GM23338 (cell line): ENCODE measurements at places on chromosomes 3 and 15. TPM values are rescaled to one million over a fixed set of nuclear protein-coding genes. Genes with fewer than 3 reads are reported as not detected.
A peak's percentile ranks its signal among the peaks of the same experiment; 100 is the strongest.

DNA sequence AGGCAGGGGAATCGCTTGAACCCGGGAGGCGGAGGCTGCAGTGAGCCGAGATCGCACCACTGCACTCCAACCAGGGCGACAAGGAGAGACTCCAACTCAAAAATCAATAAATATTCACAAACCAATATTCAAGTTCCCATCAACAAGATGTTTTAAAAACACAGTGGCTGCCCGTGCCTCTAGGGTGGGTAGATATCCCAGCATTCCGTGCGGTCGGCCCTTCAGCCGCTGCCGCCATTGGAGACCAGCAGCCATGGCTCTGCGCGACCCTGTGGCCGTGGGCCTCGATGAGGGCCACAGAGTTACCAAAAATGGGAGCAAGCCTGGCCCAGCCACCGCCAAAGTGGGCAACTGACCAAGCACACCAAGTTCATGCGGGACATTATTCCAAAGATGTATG is 6.7 kb downstream of the ULK4 start:
- DNase-seq: no peak

DNA sequence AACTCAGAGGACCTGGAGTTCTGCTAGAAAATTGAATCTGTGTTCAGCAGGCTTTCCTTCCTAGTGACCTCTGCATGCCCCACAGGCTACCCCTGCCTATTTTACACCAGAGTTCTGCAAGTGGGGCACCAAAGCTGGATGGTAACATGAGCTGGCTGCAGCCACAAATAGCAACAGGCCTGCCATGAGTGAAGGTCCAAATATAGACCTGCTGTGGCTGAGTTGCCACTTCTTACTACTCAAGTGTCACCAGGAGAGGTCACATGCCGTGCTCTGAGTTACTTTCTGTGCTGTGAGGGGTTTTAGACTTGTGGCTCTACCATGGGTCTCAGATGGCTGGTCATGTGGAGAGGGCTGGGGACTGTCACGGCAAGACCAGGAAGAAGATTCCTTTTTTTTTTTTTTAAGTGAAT is at the start of gene FSD2:
TSS of gene FSD2 (minus strand) at position 76 of the 413 bp plus-strand sequence. CDS start 18,679 bp downstream, outside the sequence.
- no peak for DNase-seq

APBA2 gene
- total RNA-seq: 24.7 and 27.5 TPM in 2 replicates

DNA sequence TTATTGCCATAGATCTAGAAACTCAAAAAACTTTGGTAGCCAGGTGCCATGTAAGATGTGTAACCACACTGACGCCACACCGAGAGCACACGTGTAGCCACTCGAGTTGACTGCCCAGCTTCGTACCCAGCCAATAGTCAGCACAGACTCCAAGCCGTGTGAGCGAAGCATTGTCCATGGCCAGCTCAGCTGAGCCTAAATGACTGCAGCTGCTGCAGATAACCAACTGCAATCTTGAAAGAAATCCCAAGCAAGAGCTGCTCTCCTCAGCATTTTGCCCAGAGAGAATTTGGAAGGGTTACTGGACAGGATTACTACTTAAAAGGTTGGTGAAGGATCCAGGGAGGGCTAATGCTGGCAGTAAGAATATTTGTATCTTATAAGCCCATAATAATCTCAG is 193.0 kb upstream of the THRB start:
- no peak for DNase-seq

GRCh38 chr15:78177447-78177873 is 28.3 kb downstream of the IDH3A start:
- peak; percentile 89 for DNase-seq

- DNase-seq: no peak
Observed at GRCh38 chr3:139280027-139280671, 63.7 kb upstream of the MRPS22 start.

DNA sequence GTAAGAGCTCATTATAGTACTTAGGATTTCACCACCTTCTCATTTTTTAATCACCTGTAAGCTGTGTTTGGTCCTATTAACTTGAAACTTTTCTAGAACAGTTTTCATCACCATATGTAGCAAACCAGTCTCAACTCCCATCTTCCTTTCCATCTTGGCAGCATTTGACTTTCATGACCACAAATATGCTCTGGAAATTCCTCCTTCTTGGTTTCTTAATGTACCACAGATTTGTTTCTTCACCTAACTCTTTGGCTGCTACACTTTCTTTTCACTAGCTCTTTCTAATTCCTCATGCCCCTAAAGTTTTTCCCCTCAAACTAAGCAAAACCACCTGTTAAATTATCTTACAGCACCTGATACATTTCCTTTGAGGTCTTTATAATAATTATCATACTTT is 13.2 kb upstream of the NMB start:
- DNase-seq: no peak

- peak; percentile 51 for DNase-seq
Observed at GRCh38 chr15:48177383-48177765, 721 bp downstream of the MYEF2 start.

SYNPR gene
- total RNA-seq: 0.38 and 2.6 TPM in 2 replicates

GRCh38 chr15:84727429-84727828 is 11.5 kb upstream of the SEC11A start:
- DNase-seq: no peak

SLC28A2 gene
- not detected in 2 replicates for total RNA-seq

DNA sequence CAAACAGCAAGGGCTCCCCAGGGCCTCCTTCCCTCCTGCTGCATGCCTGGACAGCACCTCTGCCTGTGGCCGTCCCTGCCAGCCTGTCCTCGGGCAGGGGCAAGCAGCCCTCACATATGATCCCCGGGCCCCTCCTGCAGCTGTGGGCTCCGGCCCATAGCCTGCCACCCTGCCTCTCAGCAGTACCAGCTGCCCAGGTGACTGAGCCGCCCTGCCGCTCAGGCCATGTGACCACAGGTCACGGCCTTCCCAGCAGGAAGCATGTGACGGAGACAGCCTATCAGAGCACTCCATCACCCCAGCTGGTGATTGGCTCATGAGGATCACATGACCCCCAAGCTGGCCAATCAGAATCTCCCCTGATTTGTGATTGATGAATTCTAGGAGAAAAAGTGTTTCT is 23.9 kb downstream of the ALDH1L1 start:
- peak; percentile 15 for DNase-seq

DNA sequence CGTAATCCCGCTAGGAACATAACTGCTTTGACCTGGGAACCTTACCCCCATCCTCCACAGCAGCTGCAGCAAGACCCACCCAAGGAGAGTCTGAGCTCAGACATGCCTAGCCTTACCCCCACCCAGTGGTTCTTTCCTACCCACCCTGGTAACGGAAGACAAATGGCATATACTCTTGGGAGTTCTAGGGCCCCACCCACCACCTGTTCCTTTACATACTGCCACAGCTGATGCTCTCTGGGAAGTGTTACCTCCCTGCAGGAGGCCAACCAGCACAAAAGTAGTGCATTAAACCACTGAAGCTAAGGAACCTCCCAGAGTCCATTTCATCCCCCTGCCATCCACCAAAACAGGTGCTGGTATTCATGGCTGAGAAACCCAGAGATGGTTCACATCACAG is 50.6 kb upstream of the AZI2 start:
- DNase-seq: no peak

DNA sequence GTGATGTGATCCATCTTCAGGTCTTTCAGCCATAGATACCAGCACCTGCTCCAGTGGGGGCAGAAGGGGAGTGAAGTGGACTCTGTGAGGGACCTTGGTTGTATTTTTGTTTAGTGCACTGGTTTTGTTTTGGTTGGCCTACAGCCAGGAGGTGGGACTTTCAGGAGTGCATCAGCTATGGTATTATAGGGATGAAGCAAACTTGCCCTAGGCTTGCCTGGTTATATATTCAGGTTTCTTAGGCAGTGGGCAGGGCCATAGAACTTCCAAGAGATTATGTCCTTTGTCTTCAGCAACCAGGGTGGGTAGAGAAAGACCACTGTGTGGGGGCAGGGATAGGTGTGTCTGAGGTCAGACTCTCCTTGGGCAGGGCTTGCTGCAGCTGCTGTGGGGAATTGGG is 337.3 kb upstream of the SGO1 start:
- DNase-seq: no peak

CP gene
- total RNA-seq: 2.8 and 3.3 TPM in 2 replicates

GRCh38 chr15:81049835-81050234 is 49.1 kb downstream of the TLNRD1 start:
- no peak for DNase-seq

DNA sequence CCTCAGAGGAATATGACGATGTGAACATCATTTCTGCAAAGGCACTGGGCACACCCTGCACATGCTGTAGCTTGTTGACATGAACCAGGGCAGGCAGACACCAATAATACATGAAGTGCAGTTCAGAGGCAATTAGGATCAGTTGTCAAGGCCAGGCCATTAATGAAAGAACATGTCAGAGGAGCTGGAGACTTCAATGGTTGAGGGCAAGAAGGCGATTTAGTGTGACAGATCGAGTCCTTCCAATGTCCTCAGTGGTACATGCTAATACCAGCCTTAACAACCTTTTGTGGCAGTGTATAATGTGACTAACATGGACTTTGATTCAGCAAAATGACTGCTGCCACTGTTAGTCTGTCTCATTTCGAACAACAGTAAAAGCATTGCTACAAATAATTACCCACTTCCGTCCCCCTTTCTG is 205.2 kb upstream of the NANOGP8 start:
- DNase-seq: no peak

CCDC39 gene
- 0.52 TPM in 1 of 2 replicates, not detected in the other for total RNA-seq

ATP13A4 gene
- not detected in 2 replicates for total RNA-seq

SHF gene
- 15.1 and 15.6 TPM in 2 replicates for total RNA-seq

DNA sequence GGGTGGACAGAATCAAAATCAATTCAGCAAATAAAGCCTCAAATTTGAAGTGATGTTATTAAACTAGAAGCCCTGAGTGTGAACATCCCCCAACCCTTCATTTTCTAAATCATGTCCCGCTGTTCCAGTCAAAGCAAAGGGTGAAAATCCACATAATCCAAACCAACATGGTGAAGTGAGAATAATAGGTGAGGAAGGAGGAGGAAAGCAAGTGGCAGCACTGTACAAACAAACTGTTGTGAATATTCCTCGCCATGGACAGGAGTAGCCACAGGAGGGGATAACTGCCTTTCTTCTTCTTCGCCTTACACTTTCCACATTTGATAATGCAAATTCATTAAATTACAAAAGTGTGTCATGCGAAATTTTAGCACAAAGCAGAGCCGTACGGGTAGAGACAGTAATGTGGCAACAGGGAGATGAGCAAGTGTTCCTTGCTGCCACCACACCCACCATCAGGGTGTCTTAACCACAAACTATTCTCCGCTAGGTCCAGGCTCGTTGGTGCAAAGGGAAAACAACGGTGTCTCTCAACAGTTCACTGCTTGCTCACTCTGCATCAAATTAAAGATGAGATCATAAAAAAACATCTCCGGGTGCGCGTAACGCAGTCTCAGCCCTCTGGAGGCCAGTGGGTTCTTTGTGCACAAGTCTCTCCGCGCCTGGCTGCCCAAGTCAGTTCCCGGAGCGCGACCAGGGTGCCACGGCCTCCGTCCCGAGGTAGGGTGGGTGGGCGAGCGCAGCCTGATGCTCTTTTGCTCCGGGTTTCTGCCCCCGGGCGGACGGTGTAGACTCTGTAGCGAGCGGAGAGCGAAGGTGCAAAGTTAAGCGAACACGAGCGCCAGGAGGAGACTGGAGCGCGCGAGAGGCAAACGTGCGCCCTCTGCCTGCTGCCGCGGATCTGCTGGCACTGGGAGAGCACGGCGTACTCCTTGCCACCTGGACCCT is 6.7 kb downstream of the EPHA3 start:
- DNase-seq: peak; percentile 93

DNA sequence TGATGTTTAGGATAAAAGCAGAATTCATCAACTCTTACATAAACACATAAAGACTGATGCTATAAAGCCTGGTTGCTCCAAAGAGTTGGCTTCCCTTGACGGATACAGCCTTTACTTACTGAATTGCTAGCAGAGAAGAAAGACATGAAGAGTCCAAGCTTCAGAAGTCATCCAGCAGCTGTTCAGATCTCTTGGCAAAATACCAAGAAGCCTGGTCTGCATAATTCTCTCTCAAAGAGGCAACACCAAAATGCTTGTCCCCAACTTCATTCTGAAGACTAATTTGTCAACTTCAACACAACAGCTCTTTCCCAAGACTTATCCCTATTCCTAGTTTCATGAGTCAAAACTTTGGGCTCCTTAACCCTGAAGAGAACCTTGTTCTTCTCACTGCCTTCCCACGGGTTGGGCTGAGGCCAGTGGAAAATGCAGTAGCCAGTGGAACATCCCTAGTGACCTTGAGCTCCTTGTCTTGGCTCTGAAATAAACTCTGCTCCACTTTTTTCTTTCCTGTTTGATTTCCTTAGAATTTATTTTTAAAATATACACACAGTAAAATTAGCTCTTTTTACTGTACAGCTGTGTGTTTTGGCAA is 119.2 kb upstream of the THBS1 start:
- DNase-seq: no peak

SAMMSON gene
- not detected in 2 replicates for total RNA-seq

- DNase-seq: no peak
Observed at GRCh38 chr15:67184208-67184925, 70.1 kb downstream of the AAGAB start.

- DNase-seq: peak; percentile 17
Observed at GRCh38 chr3:57598765-57599360, 1.7 kb upstream of the ARF4 start.

LOXL1 gene
- total RNA-seq: 6.8 and 10.8 TPM in 2 replicates

HDAC11 gene
- total RNA-seq: 11.1 and 15.8 TPM in 2 replicates

- DNase-seq: no peak
Observed at GRCh38 chr15:60251300-60252070, 146.3 kb downstream of the ANXA2 start.

ADAMTSL3 gene
- 0.35 and 0.87 TPM in 2 replicates for total RNA-seq

ISLR2 gene
- total RNA-seq: 0.21 and 0.27 TPM in 2 replicates

PPP1R14D gene
- not detected in 2 replicates for total RNA-seq

EIF2A gene
- total RNA-seq: 114 and 153 TPM in 2 replicates

P2RY1 gene
- 54.6 and 59.8 TPM in 2 replicates for total RNA-seq

CKMT1A gene
- 16.0 and 27.3 TPM in 2 replicates for total RNA-seq

DNA sequence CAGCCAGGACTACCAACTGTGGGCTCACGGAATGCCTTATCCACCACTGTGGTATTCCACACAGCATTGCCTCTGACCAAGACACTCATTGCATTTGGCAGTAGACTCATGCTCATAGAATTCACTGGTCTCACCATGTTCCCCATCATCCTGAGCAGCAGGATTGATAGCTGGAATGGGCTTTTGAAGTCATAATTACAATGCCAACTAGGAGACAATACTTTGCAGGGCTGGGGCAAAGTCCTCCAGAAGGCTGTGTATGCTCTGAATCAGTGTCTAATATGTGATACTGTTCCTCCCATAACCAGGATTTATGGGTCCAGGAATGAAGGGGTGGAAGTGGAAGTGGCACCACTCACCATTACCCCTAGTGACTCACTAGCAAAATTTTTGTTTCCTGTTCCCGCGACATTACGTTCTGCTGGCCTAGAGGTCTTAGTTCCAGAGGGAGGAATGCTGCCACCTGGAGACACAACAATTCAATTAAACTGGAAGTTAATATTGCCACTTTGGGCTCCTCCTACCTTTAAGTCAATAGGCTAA is 58.6 kb upstream of the CCDC80 start:
- peak; percentile 58 for DNase-seq

CADM2 gene
- 13.3 and 16.4 TPM in 2 replicates for total RNA-seq

GRCh38 chr15:62109982-62110851 is 43.4 kb downstream of the C2CD4A start:
- no peak for DNase-seq

GADL1 gene
- total RNA-seq: 0.35 and 0.97 TPM in 2 replicates

DNA sequence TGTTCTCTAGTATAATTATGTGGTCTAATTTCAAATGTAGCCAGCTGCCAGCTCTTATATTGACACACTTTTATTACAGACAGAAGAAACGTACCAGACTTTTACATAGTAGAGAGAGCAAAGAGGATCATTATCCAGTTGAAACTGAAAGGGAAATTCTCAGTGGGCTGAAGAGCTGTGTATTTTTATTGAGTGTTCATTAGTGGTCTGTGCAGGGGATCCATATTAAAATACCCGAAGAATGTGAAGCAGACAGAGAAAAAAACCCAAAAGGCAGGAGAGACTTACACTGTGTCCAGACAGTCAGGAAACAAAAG is 41.3 kb downstream of the MYRIP start:
- no peak for DNase-seq

- DNase-seq: no peak
Observed at GRCh38 chr3:111197485-111197884, 125.9 kb downstream of the NECTIN3 start.
